ENCODE measurements at places on chromosomes 2 and 18.

- no peak for DNase-seq
Observed at GRCh38 chr2:37471994-37472393, 127.6 kb downstream of the QPCT start.

DNA sequence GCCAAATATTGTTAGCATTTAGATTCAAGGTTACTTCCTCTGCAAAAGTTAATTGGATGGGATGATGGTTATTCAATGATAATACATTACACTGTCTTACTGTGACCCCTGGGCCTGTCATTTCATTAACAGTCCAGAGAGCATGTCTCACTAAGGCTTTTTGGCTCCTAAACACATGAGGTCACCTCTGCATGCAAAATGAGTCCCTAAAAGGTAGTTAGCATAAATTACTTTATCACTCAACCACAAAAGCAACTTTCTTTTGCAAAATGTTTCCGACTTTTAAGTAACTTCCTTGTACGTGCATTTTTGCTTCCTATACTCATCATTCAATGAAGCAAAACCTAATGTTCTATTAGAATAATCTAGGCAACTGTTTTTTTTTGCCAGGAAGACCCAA lies 16.8 kb upstream of the AGFG1 start:
- no peak for DNase-seq

DNA sequence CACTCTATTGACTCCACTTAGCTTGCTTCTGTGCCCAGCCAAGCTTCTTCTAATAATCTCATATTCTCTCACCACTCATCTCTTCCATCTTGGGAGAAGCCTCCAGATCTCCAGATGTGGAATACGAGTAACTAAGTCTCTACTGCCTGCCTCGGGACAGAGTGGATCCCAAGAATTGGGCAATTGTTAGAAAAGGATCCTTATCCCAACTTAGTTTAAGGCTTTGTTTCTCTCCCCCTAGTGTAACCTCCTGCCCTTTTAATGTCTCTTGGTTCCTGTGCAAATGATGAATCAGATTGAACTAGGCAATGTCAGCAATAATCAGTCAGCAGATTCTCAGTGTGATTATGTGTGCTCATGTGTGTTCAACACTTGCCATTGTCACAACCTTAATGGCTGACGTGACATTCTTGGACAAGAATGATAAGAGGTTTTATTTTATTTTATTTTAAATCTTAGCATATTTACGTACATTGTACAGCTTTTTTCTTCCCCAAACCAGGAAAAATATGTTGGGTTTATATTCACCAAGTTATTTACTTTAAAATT lies 59.7 kb downstream of the MYO3B start:
- DNase-seq, result no peak

GRCh38 chr2:232534940-232535651 lies 4.4 kb upstream of the CHRNG start:
- DNase-seq, result no peak

DNA sequence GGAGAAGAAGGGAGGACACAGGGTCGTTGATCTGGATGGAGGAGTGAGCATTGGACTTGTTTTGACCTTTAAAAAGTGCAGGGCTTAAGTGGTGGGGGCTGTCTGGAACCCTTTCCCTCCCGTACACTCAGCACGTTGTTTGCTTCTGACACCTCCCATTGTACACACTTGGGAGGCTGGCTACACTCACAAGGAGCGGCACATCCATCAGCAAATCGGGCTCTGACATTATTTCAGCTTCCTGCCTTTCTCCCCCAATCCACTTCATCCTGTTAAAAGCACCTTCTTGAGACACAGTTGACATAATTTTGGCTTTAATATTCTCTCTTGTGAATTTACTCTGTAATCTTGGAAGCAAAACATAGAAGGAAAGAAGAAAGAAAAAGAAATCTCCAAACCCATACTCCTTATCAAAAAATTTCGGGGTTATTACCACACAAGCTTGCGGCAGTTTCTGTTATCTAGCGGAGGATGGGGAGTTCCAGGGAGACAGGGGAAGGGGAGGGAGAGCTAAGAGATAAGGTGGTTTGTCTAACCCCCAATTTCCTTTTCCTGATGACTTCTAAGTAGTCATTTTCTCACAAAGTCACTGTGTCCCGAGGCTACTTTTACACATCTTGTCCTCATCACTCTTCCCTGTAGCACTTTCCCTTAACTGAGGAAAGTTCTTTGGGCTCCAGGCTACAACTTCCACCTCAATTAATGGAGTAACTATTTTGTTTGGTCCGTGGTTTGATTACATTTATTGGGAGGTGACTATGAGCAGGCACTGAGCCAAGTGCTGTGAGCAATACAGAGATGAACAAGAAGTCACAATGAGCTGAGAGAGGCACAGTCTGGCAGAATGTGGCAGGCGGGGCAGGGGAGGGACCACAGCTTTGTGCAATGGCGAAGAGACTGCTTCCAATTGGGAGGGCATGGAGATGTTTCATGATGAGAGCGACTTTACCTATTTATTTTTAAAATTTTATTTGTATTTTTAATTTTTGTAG lies 240.1 kb upstream of the MEX3C start:
- no peak for DNase-seq

DNA sequence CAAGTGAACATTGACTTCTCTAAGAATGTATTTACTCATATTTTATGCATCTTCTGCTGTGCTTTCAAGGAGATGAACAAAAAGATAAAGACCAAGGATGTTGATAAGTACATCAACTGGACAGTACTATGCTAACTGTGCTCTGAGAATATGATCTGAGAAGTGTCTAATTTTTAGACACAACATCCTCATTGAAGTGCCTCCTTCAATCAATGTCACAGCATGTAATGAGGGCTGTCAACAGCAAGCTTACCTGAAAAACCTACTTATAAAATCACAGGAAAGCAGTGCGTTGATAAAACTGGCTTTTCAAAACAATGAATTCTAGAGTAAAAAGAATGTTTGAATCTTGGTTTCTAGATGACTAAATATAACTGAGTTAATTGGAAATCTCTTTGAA lies 452.9 kb upstream of the DSEL start:
- no peak for DNase-seq

- DNase-seq, result no peak
Observed at GRCh38 chr2:10119027-10119325, 3.6 kb upstream of the RRM2 start.

DNA sequence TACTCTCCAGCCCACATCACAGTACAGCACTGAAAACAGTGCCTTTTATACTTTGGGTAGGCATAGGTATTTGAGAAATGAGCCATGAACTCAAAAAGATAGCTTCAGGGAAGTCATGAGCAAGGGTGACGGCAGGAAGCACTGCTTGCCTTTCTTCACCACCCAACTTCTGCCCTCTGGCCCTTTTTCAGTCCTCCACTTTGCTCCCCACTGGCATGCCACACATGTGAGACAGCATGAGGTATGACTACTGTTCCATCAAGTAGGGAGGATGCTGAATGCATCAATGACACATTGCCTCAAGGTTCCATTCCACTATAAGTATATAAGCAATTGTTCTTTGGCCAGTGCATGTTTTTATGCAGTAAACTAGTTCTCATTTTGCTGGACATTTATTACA lies 373.0 kb downstream of the NRXN1 start:
- no peak for DNase-seq

DNA sequence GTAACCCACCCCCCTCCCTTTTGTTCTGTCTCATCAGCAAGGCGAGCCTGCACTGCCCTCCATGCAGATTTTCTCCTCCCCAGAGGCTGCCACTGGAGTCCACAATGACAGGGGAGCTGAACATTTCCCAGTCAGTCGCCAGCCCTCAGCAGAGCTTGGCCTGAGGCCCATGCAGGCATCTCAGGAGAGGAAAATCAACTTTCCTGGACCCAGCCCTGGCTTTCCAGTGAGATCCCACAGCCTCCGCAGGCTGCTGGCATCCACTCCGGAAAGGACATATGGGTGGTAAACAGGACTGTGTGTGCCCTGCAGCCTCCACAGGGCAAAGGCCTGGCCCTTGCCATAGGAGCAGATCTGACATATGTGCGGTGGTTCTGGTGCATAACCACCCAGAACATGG lies 253.8 kb downstream of the TNS1 start:
- no peak for DNase-seq

GRCh38 chr2:238251986-238252385 lies 12.1 kb upstream of the HES6 start:
- DNase-seq, result no peak

DNA sequence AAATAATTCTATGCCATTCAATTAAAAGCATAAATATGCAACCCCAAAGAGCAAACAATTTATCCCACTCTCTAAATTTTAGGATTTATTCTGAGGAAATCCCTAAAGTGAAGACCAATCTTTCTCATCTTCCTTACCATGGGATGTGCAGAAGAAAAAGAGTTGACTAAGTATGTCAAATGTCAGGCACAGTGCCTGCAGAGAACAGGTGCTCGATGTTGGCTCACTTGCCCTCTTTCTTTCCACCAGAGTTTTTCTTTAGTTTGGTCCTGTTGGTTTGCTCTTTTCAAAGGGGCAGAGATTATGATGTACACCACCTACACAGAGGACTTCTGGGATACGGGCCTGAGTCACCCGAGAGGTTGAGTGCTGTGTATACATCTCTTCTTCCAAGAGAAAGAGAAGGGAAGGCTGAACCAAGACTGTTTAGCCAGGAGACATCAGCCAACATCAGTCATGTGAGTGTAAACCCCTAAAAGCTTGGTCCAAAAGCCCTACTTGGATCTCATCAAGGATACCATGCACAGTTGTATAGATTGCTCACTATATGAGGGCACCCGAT lies 51.7 kb downstream of the SUMO1 start:
- no peak for DNase-seq

DNA sequence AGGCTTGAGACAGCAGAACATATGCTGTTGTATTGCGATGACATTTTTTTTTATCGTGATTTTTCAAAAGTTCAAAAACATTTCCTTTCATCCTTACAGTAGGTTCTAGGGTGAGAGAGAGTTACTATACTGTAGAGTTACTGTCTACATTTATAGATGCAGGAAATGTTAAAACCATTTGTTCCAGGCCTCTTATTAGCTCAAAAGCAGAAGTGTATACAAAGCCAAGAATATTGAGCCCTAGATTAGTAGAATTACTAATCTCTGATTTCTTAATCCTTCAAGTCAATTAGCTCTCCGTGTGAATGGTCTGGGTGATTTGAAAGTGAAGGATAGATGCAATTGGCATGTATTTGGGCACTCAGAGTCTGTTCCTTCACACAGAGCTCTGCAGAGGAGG lies 73.1 kb downstream of the MAPRE2 start:
- DNase-seq, result no peak

- DNase-seq, result no peak
Observed at GRCh38 chr2:10920764-10921388, 9.1 kb downstream of the KCNF1 start.

GRCh38 chr18:7537145-7537544 lies 30.0 kb upstream of the PTPRM start:
- no peak for DNase-seq

- DNase-seq, result no peak
Observed at GRCh38 chr2:134623796-134624195, 95.0 kb downstream of the TMEM163 start.

DNA sequence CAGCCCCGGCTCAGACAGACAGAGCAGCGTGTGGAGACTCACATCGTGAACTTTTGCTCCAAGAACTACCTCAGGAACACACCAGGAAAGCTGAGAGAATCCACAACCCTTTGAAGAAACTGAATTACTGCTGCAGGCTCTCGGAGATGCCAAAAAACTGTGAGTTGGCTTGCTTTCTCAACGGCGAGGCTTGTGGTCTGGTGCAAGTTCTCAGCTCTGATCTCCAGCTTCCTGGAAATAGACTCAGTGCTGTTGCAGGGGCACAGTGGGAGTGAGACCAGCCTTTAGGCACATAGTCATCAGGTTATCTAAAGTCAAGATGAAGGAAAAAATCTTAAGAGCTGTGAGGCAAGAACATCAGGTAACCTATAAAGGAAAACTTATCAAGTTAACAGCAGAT lies 273.7 kb upstream of the LRATD1 start:
- no peak for DNase-seq

DNA sequence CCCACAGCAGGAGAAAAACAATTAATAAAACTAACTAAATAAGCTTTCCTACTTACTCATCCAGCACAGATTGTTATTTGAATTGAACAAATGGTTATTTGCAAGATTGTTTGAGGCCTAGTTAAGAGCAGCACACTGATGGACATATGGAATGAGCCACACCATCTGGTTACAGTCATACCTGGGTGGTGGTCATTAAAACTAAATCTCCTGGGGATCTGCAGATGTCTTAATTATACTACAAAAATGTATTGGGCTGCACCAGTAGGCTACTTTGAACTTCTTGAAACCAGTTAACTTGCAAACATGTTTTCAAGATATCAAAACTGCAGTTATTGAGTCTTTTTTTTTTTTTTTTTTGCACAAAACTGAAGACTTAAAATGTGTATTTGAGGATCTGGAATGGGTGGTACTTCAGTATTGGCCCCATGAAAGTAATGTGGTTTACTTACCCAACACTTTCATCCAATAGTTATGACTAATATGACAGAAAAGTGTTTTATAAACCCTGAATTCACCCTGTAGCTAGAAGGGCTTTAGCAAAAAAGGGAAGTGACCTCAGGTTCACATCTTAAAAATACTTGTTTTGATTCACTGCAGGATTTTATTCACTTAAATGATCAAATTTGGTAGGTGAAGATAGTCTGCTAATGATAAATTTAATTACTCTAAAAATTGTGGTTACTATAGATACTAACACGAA lies 10.8 kb downstream of the AGFG1 start:
- no peak for DNase-seq

DNA sequence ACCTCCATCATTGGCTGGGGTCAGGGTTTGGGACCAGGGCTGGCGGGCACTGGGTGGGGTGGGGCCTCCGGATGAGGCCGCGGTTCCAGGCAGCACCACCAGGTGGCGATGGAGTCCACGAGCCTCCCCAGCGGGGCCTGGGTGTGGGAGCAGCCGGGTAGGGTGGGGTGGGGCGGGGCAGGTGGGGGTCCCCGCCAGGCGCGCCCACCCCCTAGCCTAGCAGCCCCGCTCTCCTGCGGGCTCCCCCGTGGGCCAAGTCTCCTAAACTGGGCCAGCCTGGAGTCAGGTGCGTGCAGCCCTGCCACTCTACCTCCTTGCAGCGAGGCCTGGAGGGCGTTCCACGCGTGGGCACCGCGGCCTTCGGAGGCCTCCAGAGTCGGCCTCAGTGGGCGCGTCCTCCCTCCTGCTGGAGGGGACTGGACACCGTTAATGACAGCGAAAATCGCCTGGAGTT lies 187.5 kb downstream of the TWIST2 start:
- DNase-seq, result peak; percentile 28

Measured in stimulated activated CD8-positive, alpha-beta memory T cell treated with anti-CD3 and anti-CD28 coated beads, Interleukin-2, amount 100 ng/mL, for 1 hour (primary cell).